SK-N-SH (cell line): ENCODE measurements at places on chromosomes 7 and 10. TPM values are rescaled to one million over a fixed set of nuclear protein-coding genes. Genes with fewer than 3 reads are reported as not detected.

Gene ERVW-1
- not detected in 2 replicates for polyA plus RNA-seq

Gene GRM8
- polyA plus RNA-seq, result 0.10 and 0.15 TPM in 2 replicates

DNA sequence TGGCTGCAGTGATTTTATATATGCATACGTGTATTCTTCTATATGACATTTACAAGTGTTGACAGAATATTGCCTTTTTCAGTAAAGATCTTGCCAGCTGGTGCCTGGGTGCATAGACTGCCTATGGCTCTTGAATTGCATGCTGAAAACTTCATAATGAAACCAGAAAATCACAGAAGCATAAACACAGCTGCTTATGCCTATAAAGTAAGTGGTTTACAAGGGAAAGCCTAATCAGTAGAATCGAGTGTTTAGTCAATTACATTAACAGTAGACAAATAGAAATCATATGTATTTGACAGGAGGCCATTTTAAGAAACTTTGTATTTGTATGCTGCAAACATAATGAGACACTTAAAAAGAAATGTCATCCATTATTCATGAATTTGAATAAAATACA lies 82.5 kb downstream of the TMEM168 start:
- H3K4me3 ChIP-seq, result no peak overlapping the region
- H3K36me3 ChIP-seq, result no peaks in the 10 kb centered on the region
- DNase-seq, result peak; percentile 38
- H3K27ac ChIP-seq, result no peak overlapping the region

DNA sequence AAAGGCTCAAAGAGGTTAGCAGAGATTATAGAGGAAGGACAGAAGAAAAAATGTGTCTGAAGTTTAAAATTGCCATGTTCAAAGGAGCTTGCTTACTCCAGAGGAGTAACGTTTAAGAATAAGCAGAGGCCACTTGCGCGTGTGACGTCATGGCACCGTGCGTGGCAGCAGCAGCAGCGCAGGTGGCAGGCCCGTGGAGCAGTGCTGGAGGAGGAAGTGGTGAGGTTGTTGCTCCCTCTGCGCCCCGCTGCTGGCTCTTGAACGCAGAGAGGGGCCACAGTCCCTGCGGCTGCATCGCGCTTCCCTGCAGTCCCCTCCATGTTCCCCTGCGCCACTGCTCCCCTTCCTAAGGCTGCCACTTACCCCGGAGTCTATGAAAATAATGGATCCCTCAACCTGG lies 37.5 kb downstream of the GDI2 start:
- H3K27ac ChIP-seq, result no peak overlapping the region; the same call in 1 of the 2 replicates
- peaks cover 77% of the 10 kb centered on the region for H3K36me3 ChIP-seq
- H3K4me1 ChIP-seq, result peaks cover 13% of the 10 kb centered on the region
- DNase-seq, result no peak

DNA sequence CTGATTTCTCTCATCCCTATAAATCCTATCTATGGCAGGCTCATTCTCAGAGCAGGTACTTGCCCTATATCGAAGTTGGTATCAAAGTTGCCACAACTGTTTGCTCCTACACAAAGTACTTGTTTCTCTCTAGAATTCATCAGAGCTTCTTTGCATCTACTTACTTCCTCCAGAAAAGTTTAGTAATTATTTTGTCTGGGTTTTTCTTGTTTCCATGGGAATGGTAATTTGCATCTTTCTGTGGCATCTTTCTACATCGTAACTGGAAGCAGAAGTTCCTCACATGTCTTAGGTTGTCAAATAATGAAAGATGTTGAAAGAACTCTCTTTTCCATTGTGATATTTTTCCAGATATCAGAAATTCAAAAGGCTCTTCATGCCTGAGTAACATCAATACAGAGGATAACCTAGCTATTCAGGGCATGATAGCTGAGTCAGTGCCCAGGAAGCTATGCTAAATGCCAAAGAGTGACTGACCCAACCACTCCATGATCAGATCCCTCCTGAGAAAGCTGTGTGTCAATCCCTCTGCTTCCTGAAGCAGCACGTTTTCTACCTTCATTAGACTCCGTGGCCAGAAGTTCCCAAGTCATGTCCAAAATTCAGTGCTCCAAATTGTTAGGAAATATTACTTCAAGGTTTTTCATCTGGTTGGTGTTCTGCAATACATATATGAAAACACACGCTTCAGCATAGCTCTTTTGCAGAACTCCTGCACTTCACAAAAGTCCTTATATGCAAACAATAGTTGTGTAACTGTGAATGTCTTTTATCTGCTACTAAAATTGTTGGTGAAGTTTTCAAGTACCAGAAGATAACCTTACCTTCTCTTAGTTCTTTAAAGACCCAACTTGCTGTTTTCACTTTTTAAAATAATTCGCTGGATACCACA lies 216.5 kb downstream of the VTI1A start:
- H3K4me3 ChIP-seq, result no peak overlapping the region
- H3K4me1 ChIP-seq, result no peaks in the 10 kb centered on the region; the same call in 1 of the 2 replicates
